Muscle of arm (tissue), 14 donors: ENCODE measurements at places on chromosomes 3 and 15.

DNA sequence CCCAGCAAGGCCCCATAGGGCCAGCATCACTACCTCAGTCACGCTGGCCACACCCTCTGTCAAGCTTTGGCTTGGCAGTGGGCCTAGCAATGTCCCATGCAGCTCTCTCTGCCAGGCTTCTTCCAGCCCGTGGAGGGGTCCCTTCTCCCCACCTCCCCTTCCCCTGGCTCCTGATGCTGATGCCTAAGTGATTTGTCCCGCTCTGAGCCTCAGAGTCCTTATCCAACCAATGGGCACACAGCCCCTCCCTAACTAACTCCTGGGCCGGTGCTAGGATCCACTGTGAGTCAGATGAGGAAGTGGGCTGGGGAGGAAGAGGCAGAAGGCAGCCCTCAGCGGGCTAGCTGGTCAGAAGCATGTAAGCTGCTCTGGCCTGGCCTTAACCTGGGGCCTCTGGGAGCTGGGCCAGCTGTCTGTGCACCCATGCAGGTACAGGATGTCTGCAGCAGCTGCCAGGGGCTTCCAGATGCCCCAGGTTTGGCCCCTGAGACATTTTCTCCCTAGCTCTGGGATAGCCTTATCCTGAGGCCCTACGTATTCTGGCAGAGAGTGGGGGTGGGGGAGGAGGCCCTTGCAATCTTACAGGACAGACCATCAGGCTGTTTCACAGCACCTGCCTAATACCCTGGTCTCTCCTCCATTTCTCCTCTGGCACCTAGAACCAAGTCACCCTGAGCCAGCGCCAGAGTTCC is 740 bp upstream of the ZBTB47 start:
- no peak for DNase-seq

DNA sequence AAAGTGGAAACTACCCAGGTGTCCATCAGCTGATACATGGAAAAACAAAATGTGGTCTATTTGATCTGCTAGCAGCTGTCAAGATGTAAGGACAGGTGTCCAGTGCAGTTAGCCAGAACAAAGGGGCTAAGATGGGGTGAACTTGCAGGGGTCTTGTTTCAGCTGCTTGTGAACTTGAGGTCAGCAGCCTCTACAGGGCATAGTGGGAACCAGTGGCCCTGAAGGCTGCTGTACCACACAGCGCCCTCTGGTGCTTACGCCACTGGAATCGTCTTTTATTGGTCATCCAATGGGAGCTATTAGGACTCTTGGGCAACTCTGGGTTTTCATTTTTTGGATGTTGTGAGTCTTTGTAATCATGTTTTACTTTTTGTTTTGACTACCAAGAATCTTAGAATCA is 62.2 kb upstream of the CTSH start:
- no peak for DNase-seq

DNA sequence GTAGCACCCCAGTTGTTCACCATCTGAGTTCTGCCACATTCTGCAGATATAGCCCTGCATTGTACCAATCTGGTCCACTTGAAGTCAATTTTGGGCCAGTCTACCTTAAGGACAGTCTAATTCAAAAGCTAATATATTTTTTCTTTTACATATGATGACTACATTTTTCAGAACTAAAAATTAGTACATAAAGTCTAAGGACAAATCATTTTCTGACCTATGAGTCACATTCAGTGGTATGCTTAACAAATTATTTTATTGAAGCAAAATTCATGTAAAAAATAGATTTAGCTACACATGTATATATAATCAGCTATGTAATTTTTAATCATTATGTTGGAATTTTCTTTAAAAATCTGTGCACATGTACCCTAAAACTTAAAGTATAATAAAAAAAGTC is 52.1 kb upstream of the IL12A start:
- DNase-seq = no peak

- no peak for DNase-seq
Measured at GRCh38 chr3:34078418-34078817, 280.0 kb downstream of the PDCD6IP start.
